ENCODE measurements at places on chromosomes 2 and 18. TPM values are rescaled to one million over a fixed set of nuclear protein-coding genes. Genes with fewer than 3 reads are reported as not detected.

Gene CYP27C1
- 0.42 TPM for total RNA-seq

Gene AQP4
- 0.30 TPM for total RNA-seq

DNA sequence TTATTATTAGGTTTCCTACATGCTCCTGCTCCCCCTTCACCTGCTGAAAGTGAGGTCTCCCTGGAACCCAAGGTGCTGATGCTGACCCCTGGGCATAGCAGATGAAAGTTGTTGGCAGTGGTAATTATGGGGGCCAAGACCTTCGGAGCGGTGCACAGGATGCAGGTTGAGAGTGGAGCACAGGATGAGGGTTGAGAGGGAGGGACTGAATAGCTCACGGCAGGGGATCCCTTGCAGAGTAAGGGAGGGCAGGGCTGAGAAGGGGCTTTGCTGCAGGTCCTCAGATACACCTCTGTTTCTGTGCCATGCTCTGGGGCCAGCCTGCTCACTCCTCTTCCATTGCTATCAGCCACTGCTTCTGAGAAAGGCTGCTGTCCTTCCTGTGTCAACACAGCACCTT is 163.3 kb downstream of the FHOD3 start:
- DNase-seq = no peak

- no peak for DNase-seq
Observed at GRCh38 chr18:60246606-60247005, 126.0 kb downstream of the MC4R start.

- no peak for DNase-seq
Observed at GRCh38 chr2:128710729-128711128, 392.1 kb upstream of the HS6ST1 start.

DNA sequence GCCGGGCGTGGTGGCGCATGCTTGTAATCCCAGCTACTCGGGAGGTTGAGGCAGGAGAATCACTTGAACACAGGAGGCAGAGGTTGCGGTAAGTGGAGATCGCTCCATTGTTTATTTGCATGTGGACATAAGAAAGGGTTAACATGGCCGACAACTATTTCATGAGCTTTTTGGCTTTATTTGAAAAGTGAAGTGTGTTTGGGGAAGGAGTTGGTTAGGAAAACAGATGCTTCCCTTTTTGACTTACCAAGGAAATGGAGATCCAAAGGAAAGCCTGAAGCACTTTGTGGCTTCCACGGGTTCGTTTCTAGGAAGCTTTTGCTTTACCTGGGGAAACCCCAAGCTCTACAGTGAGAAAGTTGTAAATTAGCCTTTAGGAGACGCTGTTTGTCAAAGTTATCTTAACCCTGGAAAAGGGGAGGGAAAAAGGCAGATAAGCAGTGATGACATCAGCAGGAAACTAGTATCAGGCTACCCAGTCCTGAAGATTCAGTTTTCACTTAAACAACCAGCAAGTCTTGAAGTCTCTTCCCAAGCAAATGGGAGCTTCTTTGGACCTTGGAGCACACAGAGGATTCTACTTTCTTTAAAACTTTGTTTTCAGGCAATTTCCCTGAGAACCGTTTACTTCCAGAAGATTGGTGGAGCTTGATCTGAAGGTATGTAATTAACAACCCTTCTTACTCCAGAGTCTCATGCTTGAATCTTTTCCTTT is at the start of gene CASP10:
Gene CASP10, plus strand, starts transcription at position 492 of the 715 bp plus-strand sequence. CDS start 2,637 bp downstream, outside the sequence.
- DNase-seq = no peak

DNA sequence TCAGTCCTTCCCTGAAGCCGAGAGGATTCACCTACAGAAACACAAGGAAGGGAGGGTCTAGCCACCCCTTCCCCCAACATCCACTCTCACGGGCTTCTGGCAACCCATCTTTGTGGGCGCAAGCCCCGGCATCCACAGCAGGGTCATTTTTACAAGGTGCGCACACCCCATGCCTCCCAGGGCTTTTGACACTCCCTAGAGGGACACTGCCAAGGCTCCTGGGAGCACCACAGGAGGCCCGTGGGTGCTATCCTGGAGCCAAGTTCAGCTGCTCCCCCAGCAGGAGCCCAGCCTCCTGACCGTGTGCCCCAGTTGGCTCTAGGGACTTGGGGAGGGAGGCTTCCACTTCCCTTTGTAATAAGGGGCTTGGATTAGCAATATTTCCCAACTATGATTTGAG is 251.6 kb downstream of the TNS1 start:
- no peak for DNase-seq

- DNase-seq = no peak
Observed at GRCh38 chr2:129001926-129002325, 683.3 kb upstream of the HS6ST1 start.

DNA sequence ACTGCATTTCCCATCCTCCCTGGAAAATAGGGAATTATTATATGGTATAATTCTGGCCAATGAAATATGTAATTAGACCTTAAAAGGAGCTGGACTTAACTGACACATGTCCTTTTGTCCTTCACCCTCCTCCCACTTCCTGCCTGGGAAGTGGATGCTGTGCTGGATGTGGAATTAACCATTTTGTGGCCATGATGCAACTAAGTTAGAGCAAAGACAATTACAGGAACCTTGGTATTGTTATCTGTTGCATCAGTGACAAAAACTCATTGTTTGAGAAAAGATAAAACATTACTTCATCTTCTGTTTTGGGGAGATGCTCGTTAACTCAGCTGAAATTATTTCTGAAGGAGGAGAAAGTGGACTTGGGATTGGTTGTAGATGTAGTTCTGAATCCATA is 227.7 kb upstream of the BOD1L2 start:
- DNase-seq = no peak

GRCh38 chr18:35511428-35511827 is 13.7 kb upstream of the INO80C start:
- DNase-seq = no peak

- DNase-seq = no peak
Observed at GRCh38 chr18:8912348-8913326, 189.9 kb upstream of the NDUFV2 start.

All from aorta (tissue), 5 donors.